ENCODE measurements at places on chromosomes 16 and 17.

DNA sequence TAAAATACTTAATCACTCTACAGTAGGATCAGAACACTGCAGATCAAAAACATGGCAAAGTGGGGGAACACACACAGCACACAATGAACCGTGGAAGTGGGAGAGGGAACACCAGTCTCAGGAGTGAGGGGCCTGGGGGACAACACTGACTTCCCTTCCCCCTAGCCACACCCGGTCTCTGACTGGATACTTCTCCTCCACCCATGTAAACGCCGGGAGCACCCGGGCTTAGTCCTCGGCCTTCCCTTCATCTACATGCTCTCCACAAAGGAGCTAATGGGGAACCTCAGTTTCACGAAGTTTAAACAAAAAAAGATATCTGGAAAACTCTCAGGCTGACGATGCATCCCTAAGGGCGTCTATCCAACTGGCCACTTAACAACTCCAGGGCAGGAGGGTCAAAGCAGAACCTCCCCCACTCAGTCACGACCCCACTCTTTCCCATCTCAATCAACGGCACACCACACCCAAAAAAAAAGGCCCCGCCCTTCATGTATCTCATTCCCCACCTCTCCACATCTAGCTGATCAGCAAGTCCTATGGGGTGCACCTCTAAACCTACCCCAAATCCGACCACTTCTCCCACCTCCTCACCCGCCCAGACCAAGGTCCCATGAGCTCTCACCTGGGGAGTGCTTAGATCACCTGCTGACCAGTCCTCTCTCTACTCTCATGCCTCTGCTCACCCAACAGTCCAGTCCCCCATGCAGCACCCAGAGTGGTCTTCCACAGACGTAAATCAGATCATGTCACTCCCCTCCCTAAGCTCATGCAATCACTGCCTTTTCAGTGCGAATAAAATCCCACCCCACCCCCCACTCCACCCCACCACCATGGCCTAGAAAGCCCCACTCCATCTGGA lies 7.4 kb downstream of the ZDHHC7 start:
- no peak for DNase-seq

- no peak for DNase-seq
Observed at GRCh38 chr16:50155925-50156324, 2.8 kb downstream of the TENT4B start.

GRCh38 chr16:11315510-11315909 lies 29.7 kb upstream of the RMI2 start:
- DNase-seq, result no peak

DNA sequence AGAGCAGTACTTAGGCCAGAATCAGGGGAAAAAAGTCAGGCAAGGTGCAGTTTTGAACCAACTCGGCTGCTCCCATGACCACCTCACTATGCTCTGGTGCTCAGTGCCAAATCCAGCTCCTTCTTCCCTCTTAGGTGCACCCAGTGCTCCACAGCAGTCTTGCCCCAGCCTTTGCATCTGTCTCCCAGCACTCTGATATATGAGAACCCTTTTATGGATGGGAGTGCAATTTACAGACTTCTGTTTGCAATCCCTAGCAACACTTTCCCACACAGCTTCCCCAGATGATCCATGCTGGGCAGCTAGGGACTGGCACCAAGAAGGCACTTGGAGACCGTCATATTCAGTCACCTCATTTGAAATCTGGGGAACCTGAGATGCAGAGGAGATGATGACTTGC lies 267.9 kb upstream of the CCL2 start:
- DNase-seq, result no peak
